ENCODE measurements at places on chromosomes 1 and 21.
A peak's percentile ranks its signal among the peaks of the same experiment; 100 is the strongest.

DNA sequence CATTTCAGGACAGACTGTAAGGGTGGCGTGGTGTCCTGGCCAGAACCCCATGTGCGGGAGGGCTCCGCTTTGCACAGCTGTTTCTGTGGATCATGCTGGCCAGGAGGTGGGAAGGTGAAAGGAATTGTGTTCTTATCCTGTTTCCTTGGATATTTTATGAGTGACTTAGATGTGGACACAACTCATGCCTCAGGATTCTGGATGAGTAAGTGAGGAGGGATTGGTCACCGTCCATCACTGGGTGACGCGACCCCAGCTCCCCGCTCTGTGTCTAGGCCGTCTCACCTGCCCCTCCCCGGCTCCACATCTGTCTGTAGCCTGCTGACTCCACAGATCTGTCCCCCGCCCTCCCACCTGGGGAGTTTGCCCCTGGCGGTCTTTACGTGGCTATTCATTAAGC, 48.8 kb downstream of the PIK3CD start:
- DNase-seq: no peak

- no peak for DNase-seq
Observed at GRCh38 chr1:178648151-178648550, 76.9 kb upstream of the RALGPS2 start.

- no peak for DNase-seq
Observed at GRCh38 chr1:24557711-24558131, 1.8 kb downstream of the NCMAP start.

- no peak for DNase-seq
Observed at GRCh38 chr1:197736685-197737084, 38.6 kb downstream of the DENND1B start.

GRCh38 chr1:194062962-194063361, 876.5 kb upstream of the B3GALT2 start:
- DNase-seq: no peak

DNA sequence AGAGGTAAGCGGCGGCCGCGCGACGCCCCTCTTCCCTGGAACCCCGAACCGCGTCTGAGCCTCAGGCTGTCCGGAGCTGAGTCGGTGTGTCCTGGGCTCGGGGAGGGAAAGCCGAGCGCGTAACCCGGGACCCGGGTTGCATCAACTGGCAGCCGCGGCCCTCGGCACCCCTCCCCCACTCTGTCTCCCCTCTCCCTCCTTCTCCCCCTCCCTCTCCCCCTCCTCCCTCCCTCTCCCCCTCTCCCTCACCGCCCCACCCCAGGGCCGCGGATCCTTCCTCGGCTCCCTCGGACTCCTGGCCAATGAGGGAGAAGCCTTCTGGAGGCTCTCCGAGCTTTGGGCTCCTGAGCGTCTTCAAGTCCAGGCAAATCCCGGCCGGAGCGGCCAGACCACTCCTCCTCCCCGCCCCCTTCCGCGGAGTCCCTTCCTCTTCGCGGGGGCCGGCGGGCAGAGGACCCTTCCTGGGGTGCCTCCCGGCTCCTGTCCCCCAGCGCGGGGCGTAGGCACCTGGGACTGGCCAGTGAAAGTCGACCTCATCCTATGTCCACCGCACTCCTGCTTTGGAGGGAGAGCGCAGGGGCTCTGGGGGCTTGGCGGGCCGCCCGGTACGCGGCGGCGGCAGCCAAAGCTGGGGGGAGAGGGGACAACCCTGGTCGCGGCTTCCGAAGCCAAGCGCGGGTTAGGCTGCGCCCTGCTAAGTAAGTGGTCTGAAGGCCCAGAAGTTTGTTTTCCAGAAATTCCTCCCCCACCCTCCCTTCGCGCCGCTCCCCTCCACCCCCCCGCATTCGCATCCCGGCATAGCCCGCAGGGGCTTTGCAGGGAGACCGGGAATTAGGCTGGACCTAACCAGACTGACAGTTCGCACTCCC, 850 bp downstream of the SESN2 start:
- DNase-seq: peak; percentile 51

GRCh38 chr1:242033447-242033846, 34.5 kb upstream of the MAP1LC3C start:
- no peak for DNase-seq

Measured in CD4-positive, alpha-beta T cell treated with Interleukin-17A for 4 hours (primary cell).